A549 treated with dexamethasone at 1 μM for 4 hours (cell line): ENCODE measurements at places on chromosomes 16 and 17. TPM values are rescaled to one million over a fixed set of nuclear protein-coding genes. Genes with fewer than 3 reads are reported as not detected.

Gene ASGR1
- 0.42 to 0.98 TPM (median 0.77 TPM) in 5 replicates for total RNA-seq

Gene POLR2C
- 93.5 to 162 TPM (median 98.7 TPM) in 5 replicates for total RNA-seq

Gene CDYL2
- 0.45 to 0.69 TPM (median 0.47 TPM) in 5 replicates for total RNA-seq

Gene SLC5A2
- 0.11 to 0.24 TPM (median 0.14 TPM) in 5 replicates for total RNA-seq

Gene KCTD5
- total RNA-seq: 34.6 to 43.4 TPM (median 42.9 TPM) in 5 replicates

Gene KRT36
- total RNA-seq: 0.06 TPM in 1 of 5 replicates, not detected in the others

Gene ASPHD1
- total RNA-seq: 15.9 to 21.5 TPM (median 20.0 TPM) in 5 replicates
